Dermis microvascular lymphatic vessel endothelial cell (primary cell): ENCODE measurements at places on chromosomes 2 and 18.

GRCh38 chr2:39399570-39399969, 37.5 kb downstream of the MAP4K3 start:
- no peak for DNase-seq

GRCh38 chr2:68653538-68653982, 10.2 kb downstream of the PROKR1 start:
- DNase-seq = peak; percentile 1

DNA sequence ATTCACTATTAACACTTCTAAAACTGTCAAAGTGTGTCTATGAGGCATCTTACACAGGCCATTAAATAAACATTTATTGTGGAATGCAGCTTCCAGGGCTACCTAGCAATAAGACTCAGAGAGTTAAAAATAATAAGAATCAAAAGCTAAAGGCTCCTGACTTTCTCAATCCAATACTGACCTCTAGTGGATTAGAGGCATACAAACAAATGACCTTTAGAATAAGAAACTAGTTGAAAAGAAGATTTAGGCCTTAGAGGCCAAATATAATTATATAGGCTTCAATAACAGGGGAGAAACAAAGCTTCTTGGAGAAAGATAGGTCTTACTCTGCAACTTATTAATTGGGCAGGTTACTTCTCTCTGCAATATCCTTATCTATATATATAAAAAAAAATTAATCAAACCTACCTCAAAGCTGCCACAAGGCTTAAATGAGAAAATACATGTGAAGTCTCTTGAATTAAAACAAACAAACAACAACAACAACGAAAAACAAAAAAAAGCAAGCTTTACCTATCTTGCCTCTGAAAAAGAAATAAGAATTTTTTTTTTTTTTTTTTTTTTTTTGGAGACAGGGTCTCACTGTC, 246.1 kb downstream of the EXOC6B start:
- DNase-seq = peak; percentile 26

DNA sequence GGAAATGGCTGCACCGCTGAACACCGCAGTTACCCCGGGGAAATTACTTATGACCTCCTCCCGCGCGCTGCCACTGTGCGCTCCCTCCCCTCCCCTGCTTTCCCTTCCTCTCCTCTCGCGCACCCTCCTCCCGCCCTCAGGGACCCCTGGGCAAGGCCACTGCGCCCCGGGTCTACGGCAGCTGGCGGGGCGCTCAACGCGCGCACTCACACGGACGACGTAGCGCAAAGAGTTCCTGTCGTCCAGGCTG, 7.9 kb downstream of the ALPP start:
- DNase-seq = no peak

DNA sequence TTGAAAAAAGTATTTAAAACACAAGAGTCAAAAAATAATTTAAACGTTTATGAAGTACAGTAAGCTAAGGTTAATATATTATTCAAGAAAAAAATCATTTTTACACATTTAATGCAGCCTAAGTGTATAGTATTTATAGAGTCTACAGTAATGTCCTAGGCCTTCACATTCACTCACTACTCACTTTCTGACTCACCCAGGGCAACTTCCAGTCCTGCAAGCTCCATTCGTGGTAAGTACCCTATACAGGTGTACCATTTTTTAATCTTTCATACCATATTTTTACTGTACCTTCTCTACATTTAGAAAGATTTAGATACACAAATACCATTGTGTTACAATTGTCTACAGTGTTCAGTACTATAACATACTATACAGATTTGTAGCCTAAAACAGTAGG, 20.9 kb upstream of the RPRD1A start:
- DNase-seq = no peak

GRCh38 chr2:24471662-24472061, 19.4 kb upstream of the NCOA1 start:
- no peak for DNase-seq

DNA sequence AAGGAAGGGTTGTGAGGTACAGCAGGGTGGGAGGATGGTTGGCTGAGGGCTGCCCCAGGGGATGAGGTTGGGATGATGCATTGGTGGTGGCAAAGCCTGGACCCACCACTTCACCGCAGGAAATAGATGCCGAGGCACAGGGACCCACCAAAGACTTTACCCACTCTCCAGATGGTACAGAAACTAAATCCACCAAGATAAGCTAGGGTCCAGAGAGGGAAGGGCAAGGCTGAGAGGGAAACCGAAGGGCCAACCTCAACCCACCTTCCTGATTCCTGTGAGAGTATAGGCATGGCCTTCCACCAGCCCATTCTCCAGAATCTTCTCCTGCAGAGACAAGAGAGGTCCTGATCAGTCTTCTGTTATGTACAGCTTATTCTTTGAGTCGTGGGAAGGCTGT, 18.1 kb downstream of the CAPN14 start:
- DNase-seq = no peak

- DNase-seq = no peak
Observed at GRCh38 chr2:134231965-134232340, 21.9 kb upstream of the MGAT5 start.

DNA sequence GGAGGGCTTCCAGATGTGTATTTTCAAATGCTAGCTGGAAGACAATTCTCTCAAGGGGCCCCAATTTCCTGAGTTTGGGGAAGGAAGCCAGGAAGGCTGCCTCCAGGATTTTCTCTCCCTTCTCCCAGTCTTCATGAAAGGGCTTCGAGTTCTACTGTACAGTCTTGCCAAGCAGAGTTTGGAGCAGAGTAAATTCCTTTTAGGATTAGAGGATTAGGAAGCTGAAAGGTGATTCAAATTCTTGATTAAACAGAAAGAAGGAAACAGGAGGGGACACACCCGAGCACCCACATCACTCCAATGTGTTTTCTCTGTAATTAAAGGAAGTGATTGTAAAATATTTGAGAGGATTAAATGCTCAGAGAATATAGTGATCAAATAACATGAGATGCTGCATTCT, 217.8 kb downstream of the SETBP1 start:
- DNase-seq = no peak

- DNase-seq = peak; percentile 15
Observed at GRCh38 chr18:26088487-26088886, 1.9 kb downstream of the SS18 start.

DNA sequence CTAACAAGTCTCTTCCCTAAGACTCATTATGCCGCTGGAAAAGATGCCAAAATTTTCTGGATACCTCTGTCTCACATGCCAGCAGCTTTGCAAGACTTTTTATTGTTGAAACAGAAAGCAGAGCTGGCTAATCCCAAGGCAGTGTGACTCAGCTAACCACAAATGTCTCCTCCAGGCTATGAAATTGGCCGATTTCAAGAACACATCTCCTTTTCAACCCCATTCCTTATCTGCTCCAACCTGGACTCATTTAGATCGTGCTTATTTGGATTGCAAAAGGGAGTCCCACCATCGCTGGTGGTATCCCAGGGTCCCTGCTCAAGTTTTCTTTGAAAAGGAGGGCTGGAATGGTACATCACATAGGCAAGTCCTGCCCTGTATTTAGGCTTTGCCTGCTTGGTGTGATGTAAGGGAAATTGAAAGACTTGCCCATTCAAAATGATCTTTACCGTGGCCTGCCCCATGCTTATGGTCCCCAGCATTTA, 26.3 kb downstream of the DHRS9 start:
- no peak for DNase-seq

DNA sequence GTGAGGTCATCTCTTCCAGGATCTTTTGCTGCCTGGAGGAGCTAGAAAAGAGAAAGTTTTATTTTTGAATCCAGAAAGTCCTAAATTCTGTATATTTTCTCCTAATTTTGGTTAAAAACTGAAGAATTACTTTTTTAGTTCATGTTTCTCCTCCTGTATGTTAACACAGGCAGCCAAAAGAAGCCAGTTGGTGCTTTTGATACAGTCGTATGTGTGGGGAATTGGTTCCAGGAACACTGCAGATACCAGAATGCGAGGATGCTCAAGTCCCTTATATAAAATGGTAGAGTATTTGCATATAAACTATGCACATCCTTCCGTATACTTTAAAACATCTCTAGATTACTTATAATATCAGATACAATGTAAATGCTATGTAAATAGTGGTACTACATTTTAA, 22.6 kb upstream of the ADAM23 start:
- DNase-seq = no peak

DNA sequence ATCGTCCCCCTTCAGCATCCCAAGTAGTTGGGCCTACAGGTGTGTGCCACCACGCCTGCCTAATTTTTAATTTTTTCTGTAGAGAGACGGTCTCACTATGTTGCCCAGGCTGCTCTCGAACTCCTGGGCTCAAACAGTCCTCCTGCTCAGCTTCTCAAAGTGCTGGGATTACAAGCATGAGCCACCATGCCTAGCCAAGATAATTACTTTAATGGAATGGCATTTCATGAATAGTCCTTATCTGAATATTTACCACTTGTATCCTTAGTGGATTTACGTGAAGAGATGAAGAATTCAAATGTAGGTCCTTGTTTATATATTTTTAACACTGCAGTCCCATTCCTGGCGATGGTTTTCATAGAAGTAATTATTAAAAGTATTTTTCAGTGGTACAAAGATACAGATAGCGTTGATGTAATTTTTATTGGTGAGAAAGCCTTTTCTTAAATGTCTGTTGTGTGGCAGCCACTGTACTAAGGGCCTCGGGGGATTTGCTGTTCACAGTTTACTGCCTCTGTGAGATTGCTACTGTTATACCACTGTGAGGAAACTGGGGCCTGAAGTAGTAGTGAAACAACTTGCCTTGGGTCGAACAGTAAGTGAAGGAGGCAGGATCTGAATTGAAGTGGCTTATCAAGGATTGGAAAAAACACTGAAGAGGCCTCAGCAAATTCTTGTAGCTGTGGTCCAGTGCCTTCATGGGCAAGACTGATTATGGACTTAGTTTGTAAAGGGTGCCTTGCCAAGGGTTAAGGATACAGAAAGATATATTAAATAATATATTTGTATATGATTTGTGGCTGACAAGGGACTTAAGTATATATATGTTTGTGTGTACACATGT, 151.2 kb downstream of the PRPF40A start:
- DNase-seq = no peak

DNA sequence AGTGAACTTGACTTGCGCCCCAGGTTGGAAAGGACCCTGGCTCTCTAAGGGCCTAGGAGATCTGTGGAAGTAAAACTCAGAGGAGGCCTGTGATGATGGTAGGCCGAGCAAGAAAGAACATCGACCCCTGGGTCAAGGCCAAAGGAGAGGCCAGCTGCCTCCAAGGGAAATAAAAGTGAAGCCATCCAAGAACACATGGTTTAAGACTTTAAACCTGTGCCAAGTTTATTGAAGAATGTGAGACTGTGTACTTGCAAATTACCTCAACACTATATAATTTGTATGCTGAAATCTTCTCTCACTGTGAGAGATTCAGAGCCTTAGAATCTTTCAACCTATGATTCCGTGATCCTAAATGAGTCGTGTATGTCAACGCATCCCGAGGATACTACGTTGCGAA, 40.7 kb upstream of the COBLL1 start:
- DNase-seq = no peak

DNA sequence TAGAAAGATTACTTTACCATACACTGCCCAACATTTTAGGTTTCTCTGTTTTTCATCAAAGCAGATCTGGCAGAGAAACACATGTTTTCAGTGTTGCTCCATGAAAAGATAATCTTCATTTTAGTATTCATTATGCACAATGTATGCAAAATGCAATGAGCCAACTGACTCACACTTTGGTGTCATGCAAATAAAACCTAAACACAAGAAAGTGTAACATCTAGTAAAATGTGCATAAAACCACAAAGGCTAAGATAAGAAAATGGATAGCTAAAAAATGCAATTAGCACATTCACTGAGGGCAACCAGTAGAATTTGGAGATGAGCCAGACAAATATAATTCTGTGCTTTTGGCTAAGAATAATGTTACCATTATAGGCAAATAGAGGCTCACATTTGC, 203.5 kb upstream of the UBE2E3 start:
- DNase-seq = no peak

DNA sequence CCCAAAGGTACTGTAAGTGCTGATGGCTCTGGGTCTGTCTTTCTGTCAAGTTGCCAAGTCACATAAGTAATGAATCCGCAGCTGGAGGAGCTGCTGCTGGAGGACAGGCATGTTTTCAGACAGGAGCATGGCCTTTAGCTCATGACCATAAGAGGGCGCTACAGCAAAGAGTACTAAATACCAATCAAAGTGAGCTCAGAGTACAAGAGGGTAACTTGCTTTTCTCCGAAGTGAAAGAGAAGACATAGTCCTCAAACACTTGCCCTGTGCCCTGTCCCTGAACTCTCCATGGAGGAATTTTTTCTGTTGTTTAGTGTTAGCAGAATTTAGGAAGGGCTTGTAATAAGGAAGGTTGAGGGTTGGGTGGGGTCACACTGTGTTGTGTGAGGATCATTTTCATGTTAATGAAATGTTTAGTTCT, 58.0 kb upstream of the EML6 start:
- peak; percentile 71 for DNase-seq

DNA sequence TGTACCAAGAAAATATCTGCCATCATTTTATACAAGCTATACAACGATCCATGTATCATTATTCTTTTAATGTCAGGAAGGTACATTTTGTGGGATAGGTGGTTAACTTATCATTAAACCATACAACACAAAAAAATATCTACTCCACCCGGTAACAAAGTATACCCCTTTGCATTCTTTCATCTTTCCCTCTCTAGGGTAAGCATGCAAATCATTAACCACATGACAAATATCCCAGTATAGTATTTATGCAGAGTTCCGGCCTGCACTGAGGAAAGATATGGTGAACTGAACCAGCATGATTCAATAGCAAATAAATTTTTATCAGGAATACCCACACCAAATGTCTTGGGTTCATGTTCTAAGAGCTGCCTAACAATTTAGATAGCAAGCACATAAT, 22.5 kb upstream of the SULT1C2 start:
- no peak for DNase-seq

DNA sequence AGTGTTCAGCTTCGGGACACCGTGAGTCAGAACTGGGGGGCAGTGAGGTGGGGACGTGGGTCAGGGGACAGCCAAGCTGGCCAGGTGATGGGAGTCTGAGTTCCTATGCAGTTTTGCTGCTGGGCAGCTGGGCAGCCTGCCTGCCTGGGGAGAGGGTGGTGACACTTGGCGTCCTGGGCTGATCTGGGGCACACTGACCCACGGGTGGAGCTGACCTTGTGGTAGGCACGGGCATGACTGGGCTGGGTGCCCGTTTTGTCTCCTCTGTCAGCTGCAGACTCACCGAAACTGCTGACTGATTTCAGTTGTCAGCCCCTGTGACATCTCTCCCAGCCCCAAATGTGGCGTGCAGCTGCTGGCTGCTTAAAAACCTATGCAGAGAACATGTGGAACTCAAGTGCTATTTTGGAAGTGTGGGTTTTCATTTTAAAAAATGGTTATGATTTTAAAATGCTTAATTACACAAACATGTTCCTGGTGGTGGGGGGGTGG, 32.6 kb upstream of the E2F6 start:
- no peak for DNase-seq

GRCh38 chr2:101832114-101832513, 134.6 kb downstream of the MAP4K4 start:
- DNase-seq = no peak

DNA sequence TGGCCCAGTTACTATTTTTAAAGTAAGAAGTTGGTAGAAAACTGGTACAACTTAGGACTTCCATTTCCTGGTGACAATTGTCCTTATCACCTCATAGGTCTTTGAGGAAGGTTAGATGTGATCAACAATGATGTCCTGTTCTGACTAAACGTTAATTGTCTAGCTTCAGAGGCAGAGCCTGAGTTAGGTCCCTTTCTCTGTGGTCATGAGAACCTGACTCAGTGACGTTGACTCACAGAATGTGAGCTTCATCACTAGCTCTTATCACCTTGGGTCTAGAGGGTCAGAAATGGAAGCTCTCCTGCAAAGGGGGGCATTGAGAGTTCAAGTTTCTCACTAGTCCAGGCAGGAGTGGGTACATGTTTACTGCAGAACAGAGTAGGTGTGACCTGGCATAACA, 60.6 kb upstream of the ATP8B1 start:
- no peak for DNase-seq
